ENCODE measurements at places on chromosomes 2 and 18. TPM values are rescaled to one million over a fixed set of nuclear protein-coding genes. Genes with fewer than 3 reads are reported as not detected.

DNA sequence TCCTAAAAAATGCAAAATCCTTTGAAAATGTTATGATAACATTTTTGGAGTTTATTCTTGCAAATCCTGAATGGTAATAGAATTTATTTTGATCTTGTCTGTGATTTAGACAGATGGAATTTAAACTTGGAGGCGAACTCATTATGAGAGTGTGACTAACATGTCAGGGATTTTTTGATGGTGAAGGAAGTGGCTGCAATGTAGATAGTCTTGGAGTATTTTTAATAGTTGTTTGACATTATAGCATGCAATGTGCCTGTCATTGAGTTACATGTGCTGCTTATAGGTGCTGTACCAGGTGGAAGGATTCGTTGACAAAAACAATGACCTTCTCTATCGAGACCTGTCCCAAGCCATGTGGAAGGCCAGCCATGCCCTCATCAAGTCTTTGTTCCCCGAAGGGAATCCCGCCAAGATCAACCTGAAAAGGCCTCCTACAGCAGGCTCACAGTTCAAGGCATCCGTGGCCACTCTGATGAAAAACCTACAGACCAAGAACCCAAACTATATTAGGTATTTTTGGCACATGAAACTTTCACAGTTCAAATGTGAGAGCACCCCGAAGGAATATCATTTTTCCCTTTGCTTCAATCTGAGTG lies 141.8 kb downstream of the MYO1B start:
- DNase-seq: no peak

DNA sequence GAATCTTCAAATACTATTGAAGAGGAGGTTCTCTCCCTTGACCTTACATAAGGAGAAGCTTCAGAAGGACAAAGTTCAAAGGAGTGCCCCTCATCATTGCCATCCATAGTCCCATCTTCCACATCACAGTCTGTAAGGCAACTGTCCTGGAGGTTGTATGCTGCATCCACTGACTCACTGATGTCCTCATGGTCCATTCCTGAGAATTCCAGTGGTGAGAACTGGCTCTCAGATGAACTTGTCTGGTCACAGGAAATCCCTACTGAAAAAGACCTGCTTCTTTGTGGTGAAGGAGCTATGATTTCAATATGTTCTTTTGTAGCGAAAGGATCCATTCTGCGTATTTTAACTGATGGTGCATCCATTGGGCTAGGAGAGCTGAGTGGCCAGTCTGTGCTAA lies 52.2 kb downstream of the EIF2AK3 start:
- no peak for DNase-seq

Gene MC2R
- not detected for total RNA-seq

Gene OSR1
- total RNA-seq: 6.3 TPM

Gene MOGAT1
- total RNA-seq: 0.38 TPM
